ENCODE measurements at places on chromosomes 13 and 19.

DNA sequence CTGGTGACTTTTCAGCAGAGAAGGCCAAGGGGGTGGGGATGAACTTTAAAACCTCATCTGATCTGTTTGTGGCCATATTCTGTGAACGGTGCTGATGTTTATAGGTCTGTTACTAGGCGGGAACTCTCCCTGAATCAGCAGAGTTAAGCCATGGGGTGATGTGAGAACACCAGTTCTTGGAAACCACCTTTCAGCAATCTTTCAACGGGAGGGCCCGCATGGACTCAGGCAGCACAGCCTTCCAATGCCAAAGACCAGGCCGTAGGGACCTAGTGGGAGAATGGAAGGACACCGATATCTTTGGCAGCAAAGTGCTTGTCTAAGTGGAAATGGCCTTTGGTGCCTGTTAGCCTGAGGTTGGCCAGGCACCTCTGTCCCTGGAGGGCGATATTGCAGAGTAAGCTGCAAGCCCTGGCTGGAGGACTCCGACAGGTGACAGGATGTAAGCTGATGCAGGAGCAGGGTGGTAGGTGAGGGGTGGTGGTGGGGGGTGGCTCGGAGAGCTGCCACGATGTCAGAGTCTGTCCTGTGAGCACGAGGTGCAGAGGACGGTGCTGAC, 57.0 kb downstream of the ERCC5 start:
- DNase-seq = no peak

DNA sequence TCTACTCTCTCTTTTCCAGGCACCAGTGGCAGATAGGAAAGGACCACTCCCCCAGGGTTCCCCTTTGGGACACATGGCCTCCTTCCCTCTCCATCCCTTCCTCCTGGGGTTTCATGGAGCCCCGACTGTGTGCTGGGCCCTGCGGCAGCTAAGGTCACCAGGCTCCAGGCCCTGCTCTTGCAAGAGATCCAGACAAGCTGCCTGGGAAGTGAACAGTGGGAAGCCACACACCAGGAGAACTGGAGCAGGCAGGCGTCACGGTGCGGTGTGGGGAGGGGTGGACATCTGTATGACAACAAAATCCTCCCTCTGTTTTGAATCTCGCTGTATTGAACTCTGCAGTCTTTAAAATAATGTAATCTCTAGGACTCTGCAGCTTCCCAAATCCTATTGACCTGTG, 330.1 kb downstream of the UQCRFS1 start:
- no peak for DNase-seq

- DNase-seq = no peak
Observed at GRCh38 chr19:45279587-45280192, 28.6 kb downstream of the MARK4 start.

- DNase-seq = peak; percentile 6
Observed at GRCh38 chr13:60019119-60019993, 144.4 kb downstream of the DIAPH3 start.

GRCh38 chr19:6278740-6279619, 795 bp downstream of the MLLT1 start:
- no peak for DNase-seq

DNA sequence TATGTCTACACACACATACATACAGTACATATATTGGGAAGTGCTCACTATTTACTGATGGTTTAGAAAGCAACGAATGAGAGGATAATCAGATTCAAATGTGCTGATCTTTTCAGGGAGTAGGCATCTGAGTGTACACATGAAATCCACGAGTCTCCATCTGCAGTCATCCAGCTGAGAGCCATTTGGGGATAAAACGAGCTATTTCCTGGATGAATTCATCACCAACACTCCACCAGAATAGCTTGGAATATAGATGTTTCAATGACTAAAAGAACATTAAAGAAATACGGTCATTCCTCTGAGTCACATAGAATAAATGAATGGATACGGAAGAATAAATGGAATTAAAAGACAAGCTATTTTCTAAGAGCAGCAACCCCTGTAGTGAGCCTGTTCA, 721.6 kb upstream of the ARGLU1 start:
- DNase-seq = no peak

- peak; percentile 80 for DNase-seq
Observed at GRCh38 chr19:46413262-46414031, at the start of gene CCDC8. TSS of gene CCDC8 (minus strand) at chr19:46413564. CDS start at chr19:46412810, 754 bp downstream.

DNA sequence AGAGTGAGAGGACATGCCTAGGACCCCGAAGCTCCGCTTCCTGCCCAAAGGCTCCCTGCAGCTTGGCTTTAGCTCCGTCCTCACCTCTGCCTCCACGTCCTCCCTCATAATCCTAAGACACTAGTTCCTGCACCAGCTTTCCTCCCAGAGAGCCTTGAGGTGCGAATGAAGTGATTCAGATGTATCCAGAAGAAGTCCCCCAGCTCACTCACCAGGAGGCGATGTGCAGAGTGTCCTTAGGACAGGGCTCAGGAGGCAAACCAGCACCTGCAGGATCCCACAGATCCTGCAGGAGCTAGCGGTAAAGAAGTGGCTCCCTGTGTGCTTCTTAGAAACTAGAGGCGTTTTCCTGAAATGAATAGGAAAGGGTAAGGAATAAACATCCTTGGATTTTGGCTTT, 109.7 kb downstream of the HSPH1 start:
- no peak for DNase-seq
